ENCODE measurements at places on chromosomes 5 and 9. TPM values are rescaled to one million over a fixed set of nuclear protein-coding genes. Genes with fewer than 3 reads are reported as not detected.

- DNase-seq = no peak
Observed at GRCh38 chr9:131889437-131890251, 149.8 kb upstream of the RAPGEF1 start.

GRCh38 chr9:106575823-106576222 is 287.1 kb upstream of the ZNF462 start:
- DNase-seq = no peak

GRCh38 chr5:129099184-129099569 is 4.6 kb downstream of the ISOC1 start:
- no peak for DNase-seq

DNA sequence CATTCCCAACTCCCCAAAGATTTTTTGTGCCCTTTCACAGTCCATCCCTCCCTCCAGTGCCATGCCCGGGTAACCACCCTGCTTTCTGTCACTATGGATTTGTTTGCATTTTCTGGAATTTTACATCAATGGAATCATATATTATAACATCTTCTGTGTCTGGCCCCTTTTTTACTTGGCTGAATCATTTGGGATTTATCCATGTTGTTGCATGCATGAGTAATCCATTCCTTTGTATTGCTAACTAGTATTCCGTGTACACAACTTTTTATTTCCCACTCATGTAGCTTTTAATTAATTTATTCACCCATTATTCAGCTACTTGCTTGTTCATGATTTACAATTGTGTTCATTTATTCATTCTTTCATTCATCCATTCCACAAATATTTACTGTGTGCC is 94.1 kb downstream of the FGF18 start:
- DNase-seq = no peak

The NANS gene
- 85.1 TPM for total RNA-seq

- DNase-seq = no peak
Observed at GRCh38 chr5:72379936-72380335, 59.8 kb downstream of the PTCD2 start.

DNA sequence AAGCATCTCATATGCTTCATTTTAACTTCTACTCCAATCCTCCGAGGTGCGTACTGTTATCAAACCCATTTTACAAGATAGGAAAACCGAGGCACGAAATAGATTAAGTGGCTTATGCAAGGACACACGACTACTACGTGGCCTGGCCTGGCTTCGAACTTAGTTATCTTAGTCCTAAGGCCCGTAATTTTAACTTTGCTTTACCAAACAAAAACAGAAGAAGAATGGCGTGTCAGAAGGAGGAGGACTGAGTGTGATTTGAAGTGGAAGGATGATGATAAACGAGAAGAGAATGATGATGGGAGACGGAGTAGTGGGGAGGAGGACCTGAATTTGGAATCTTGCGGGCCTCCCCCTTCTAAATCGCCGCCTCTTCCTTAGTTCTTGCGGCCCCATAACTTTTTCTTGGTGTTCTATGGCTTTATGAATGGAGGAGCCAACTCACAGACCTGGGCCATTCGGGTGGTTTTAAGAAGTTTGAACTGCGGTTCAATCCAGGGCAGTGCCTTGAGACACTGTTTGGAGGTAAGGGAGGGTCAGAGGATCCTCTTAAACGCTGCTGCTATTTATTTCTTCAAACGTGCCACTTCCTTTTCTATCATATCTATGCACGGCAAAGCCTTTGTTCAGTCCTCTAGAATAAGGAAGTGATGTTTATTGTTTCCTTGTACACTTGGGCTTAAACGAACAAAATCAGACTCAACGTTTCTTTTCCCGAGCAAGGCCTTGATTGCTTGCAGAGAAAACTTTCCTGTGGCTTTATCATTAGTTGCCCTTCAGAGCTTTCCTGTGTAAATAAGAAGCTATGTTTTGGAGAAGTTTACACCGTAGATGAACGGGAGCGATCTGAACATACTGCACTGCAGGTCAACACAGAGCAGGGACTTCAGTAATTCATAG is 795 bp downstream of the CNOT8 start:
- no peak for DNase-seq

GRCh38 chr9:13845460-13845859 is 468.5 kb downstream of the NFIB start:
- peak; percentile 18 for DNase-seq

- no peak for DNase-seq
Observed at GRCh38 chr9:68653141-68653595, 51.9 kb upstream of the PIP5K1B start.

DNA sequence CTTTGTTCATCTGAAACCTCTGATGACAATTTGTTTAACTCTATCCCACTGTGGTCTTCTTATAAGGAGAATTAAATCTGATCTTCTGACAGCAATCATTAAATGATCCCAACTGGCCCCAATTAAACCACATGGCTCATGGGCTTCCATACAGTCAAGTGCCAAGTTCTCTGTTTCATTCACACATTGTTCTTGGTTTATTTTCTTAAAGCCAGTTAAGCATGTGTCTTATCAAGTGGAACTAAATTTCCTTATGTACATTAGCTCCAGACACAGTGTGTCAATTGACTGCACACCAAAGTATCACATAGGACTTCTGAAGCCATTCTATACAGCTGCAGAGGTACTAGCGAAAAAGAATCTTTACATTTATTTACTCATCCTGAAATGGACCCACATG is 51.2 kb downstream of the MEF2C start:
- DNase-seq = no peak

The HCN1 gene
- total RNA-seq = not detected

GRCh38 chr5:27473307-27474046 is 435.1 kb upstream of the CDH9 start:
- no peak for DNase-seq

GRCh38 chr5:153672347-153673090 is 182.0 kb downstream of the GRIA1 start:
- DNase-seq = no peak

The DMRT3 gene
- total RNA-seq = 0.47 TPM

GRCh38 chr5:101174981-101175380 is 271.9 kb upstream of the ST8SIA4 start:
- no peak for DNase-seq

DNA sequence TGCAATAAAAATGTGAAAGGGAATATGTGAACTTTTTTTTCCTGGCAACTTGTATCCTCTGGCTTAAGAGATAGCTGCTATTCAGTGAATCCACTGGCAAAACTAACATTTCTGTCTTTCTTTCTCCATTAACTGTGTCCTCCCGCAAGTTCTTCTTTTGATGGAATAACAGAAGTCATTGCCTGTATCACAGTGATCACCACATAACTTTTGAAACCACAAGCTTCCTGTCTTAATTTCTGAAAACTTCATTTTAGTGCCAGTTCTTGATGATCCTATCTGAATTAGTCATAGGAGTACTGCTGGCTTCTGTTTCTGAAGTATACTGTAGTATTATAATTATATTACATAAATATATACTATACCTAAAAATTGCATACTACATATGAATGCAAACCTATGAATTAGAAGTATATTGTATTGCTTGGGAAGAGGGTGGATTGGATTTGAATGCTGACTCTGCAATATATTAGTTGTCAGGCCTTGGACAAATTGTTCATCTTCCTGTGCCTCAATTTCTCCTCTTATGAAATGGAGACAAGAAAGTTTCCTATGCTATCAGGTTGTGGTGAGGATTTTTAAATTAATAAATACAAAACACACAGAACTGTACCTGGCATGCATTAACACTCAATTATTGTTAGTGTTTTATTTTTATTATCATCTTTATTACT is 441.6 kb downstream of the CETN3 start:
- no peak for DNase-seq

The LCN1 gene
- total RNA-seq = not detected

DNA sequence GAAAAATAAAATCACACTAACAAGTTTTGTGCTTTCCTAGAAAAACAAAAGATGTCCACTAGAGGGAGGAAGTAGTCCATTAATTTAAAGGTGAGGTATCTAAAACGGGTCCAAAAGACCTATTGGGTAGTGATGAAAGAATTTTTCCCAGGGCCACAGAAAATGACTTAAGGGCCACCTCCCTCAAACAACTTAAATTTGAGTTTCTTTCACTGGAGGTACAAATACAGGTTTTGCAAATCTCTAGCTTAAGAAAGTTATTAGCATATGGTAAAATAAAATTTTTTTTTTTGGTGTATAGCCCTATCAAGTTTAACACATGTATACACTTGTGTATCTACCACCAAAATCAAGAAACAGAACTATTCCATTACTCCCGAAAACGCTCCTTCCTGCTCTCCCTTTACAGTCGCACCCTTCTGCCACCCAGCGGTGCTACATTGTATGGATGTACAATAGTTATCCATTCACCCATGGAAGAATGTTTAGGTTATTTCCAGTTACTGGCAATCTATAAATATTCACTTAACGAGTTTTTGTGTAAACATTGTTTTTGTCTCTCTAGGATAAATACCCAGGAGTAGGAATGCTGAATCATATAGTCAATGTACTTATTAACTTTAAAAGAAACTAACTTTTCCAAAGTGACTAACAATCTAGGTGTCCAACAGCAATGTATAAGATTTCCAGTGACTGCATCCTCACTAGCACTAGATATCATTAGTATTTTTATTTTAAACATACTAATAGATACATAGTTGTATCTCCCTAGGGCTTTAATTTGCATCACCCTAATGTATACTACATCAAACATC is 21.9 kb downstream of the DEPDC1B start:
- DNase-seq = no peak

DNA sequence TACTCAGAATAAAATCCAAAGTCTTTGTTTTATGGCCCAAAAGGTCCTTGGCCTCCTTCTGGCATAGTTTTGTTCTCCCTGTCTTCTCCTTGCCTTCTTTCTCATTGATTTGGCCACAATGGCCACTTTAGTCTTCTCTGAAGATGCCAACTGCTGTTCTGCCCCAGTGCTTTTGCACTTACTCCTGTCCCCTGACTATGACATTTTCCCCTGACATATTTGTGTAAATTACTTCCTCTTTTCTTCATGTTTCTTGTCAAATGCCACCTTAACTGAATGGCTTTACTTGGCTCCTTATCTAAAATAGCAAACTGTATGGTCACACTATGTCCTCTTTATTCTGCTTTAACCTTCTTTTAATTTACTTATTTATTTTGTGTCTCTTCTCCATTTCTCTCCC is 484.7 kb upstream of the ARRDC3 start:
- no peak for DNase-seq

- no peak for DNase-seq
Observed at GRCh38 chr5:115165790-115166189, 3.9 kb downstream of the TRIM36 start.

The PPP3R2 gene
- not detected for total RNA-seq

GRCh38 chr9:132982458-132982857 is 4.0 kb downstream of the GFI1B start:
- no peak for DNase-seq
